ENCODE measurements at places on chromosomes 6 and 20.

- DNase-seq = no peak
Measured at GRCh38 chr6:167590193-167590592, 236.5 kb upstream of the AFDN start.

- DNase-seq = no peak
Measured at GRCh38 chr20:22503577-22503976, 80.8 kb downstream of the FOXA2 start.

GRCh38 chr6:79812195-79812594 is 135.2 kb downstream of the ELOVL4 start:
- DNase-seq = no peak

DNA sequence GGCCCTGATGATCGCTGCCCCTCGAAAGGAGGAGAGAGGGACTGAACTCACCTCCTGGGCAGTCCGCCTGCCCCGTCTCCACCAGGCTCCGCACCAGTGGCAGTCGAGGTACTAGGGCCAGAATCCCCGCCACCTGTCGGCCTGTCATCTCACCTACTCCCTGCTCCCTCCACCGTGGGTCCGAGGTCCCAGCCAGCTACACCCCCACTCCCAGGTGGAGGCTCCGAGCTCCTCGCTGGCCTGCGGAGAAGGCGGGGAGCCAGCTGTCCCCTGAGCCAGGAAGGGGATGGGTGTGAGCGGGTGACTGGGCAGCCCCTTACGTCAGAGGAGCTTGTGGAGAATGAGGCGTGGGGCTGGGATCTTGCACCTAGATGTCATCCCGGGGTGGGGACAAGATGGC is 1066.5 kb upstream of the MANEA start:
- DNase-seq = no peak

DNA sequence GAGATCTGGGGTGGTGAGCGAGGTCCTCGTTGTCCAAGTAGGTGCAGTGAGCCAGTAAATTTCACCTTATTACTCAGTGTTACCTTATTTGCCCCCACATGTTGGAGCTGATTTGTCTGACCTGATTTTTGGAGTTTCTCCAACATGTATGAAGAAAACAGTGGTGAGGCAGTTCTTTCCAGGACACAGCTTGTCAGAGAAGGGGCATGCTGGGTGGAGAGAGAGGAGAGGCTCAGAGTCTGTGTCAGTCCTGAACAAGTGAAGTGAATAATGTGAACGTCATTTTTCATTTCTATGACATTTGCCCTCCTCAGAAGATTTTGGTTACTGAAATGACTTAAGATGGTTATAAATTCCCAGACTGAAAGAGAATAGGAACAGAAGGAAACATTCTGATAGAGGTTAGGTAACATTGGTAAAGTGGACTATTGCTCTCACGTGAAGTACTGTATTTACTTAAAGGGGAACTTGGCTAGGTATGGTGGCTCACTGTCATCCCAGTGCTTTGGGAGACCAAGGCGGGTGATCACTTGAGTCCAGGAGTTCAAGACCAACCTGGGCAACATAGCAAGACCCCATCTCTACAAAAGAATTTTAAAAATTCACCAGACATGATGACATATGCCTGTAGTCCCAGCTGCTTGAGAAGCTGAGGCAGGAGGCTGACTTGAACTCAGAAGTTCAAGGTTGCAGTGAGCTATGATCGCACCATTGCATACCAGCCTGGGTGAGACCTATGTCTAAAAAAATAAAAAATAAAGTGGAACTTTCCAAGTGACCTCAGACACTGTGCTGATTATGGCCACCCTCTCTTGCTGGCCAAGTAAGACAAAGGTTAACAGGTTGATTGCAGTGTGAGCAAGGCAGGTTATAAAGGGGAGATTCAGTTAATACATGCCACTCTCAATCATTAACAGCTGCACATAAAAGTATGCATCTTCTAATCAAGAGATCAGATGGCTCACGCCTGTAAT is 184.3 kb downstream of the EDN1 start:
- DNase-seq = no peak

- no peak for DNase-seq
Measured at GRCh38 chr6:64238071-64238470, 602.5 kb downstream of the PHF3 start.

DNA sequence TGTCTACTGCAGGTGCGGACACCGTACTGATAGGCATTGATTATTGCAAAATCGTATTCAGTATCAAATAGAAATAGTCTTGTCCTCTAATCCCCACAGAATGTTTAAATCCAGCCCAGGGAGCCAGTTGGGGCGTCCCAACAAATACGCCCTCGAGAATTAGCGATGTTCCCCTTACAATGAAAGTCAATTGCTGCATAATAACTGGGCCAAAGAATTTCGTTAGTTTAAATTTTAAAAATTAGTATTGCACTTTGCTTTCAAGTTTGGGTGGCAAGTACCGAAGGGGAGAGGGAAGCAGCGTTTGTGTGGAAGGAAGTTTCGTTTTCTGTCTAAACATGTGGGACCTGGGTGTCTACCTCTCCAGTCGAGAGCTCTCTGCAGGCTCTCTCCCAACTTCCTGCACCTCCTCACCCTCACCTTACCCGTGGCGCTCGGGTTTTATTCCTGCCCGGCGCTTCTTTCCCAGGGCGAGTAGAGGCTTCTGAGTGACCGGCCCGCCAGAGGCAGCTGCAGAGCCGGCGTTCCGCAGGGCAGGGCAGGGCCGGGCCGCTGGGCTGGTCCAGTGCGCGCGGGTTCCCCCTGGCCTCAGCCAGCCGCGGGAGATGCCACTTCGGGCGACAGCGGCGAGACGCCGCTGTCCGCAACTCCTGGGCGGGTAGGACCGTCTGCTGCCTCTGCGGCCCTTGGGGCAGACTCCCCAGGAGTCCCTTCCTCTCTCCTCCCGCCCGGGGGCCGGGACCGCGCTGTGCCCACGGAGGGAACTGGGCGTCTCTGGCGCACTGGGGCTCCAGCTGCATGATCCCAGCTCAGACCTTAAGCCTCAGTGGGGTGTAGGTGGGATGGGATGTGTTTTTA is 862 bp upstream of the TFAP2C start:
- DNase-seq = no peak

- no peak for DNase-seq
Measured at GRCh38 chr6:166850677-166851076, 105.7 kb downstream of the RNASET2 start.

DNA sequence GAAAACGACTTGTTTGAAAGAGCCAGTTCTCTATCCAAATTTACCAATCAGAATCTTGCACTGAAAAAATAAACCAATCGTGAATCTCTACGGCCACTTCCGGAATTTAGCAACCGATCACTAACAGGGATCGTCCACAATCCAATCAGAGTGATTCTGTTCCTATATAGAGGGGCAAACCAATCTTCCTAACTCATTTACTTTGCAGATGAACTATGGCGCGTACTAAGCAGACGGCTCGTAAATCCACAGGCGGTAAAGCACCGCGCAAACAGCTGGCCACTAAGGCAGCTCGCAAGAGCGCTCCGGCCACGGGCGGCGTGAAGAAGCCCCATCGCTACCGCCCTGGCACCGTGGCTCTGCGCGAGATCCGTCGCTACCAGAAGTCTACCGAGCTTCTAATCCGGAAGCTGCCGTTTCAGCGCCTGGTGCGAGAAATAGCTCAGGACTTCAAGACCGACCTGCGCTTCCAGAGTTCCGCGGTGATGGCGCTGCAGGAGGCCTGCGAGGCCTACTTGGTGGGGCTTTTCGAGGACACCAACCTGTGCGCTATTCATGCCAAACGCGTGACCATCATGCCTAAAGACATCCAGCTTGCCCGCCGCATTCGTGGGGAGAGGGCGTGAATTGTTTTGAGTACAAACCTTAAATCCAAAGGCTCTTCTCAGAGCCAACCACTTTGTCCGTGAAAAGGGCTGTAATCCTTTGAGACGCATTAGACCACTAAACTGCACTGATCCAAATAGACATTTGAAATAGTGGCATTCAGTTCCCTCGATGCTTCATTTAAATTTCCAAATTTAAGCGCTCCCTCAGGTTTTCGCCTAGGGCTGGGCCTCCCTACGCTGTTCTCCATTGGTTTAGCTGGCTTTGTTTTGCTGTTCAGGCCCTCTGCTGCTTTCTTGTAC is 138.0 kb downstream of the HFE start:
- DNase-seq = peak; percentile 83

- DNase-seq = no peak
Measured at GRCh38 chr20:60941379-60941778, 310.7 kb upstream of the CDH4 start.

- no peak for DNase-seq
Measured at GRCh38 chr6:132902901-132903300, 88.5 kb downstream of the RPS12 start.

DNA sequence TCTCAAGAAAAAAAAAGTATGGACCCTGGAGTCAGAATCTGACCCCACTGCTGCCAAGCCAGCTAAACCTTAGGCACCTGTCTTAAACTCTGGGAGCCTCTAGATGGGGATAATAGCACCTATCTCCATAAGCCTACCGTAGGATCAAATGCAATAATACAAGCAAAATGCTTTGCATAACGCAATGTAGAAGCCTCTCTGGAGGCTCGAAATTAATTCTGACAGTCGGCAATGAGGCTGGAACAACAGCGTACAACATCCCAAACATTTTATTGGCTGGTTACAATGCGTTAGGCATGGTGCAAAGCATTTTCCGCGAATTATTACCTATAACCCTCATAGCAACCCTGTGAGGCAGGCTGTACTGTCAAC is 521 bp downstream of the CDK5RAP1 start:
- DNase-seq = no peak

- no peak for DNase-seq
Measured at GRCh38 chr20:7415427-7415826, 524.8 kb downstream of the HAO1 start.

- DNase-seq = peak; percentile 19
Measured at GRCh38 chr20:13865791-13866351, 81.0 kb downstream of the NDUFAF5 start.

GRCh38 chr6:110878751-110879522 is 4.4 kb downstream of the AMD1 start:
- DNase-seq = peak; percentile 6

DNA sequence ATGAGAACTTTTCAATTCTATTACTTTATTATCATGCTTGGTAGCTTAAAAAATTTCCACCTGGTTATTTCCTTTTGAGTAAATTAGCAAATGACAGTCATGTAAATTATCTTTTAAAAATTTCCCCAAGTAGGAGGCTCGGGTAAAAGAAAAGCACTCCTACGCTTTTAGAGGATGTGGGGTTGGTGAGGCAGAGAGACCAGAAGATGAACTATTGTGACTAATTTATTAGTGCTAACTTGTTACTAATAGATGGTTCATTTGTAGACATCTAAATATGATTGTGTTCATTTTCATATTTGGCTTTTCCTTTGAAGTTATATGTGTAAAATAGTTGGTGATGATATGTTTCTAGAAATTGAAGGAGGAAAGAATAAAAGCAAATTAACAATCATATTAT is 27.0 kb downstream of the ZNF292 start:
- no peak for DNase-seq

DNA sequence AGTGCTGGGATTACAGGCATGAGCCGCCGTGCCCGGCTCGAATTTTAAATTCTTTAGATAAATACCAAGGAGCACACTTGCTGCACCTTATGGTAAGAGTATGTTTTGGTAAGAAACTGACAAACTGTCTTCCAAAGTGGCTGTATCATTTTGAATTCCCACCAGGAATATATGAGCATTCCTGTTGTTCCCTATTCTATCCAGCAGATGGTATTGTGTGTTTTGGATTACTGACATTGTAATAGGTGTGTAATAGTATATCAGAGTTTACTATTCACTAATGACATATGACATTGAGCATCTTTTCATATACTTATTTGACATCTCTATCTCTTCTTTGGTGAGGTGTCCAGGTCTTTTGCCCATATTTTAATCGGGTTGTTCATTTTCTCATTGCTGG is 40.5 kb downstream of the TGM6 start:
- DNase-seq = peak; percentile 5

DNA sequence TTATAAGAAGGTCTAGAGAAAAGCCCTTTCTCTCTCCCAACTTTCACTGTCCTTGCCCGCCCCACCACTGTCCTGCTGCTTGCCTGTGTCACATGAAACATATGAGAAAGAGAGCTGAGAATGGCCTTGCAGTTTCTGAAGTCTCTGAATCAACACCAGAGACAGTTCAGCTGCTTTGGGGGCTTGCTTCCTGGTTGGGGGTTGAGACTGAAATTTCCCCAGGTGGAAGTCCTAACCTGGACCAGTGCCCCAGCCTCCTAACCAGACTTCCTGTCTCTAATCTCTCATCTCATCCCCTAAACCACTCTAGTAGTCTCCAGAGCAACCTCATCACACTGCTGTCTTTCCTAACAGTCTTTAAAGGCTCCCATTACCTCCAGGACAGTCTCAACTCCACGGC is 10.7 kb downstream of the TRAM2 start:
- no peak for DNase-seq

GRCh38 chr6:41204156-41204555 is 3.2 kb upstream of the TREML2 start:
- DNase-seq = no peak

- DNase-seq = no peak
Measured at GRCh38 chr6:15088904-15089568, 156.8 kb upstream of the JARID2 start.

GRCh38 chr6:27183060-27183832 is 64.3 kb upstream of the PRSS16 start:
- DNase-seq = no peak

- DNase-seq = no peak
Measured at GRCh38 chr6:73978330-73978729, 282.3 kb downstream of the CD109 start.

GRCh38 chr6:159397753-159398152 is 228.6 kb downstream of the FNDC1 start:
- DNase-seq = no peak

DNA sequence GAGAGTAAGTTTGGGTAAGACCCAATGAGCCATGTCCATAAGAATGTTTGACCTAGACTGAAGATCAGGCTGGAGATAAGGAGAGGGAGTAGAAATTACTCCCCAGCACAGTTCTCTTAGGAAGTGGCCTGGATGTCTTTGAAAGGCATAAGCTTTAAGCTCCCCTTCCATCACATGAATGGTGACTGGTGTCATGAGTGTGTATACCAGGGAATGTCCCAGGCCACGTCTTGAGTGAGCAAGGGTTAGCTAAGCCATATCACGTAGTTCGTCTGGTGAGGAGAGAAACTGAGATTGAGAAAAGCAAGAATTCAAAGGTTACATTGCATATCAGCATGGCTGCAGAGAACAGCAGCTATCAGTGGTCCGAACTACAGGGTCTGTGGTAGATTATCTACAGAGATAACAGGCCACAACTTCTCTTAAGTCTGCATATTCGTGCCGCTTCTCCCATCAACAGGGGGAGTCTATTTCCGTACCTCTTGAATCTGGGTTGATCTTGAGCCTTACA is 60.1 kb upstream of the BMP2 start:
- DNase-seq = no peak

DNA sequence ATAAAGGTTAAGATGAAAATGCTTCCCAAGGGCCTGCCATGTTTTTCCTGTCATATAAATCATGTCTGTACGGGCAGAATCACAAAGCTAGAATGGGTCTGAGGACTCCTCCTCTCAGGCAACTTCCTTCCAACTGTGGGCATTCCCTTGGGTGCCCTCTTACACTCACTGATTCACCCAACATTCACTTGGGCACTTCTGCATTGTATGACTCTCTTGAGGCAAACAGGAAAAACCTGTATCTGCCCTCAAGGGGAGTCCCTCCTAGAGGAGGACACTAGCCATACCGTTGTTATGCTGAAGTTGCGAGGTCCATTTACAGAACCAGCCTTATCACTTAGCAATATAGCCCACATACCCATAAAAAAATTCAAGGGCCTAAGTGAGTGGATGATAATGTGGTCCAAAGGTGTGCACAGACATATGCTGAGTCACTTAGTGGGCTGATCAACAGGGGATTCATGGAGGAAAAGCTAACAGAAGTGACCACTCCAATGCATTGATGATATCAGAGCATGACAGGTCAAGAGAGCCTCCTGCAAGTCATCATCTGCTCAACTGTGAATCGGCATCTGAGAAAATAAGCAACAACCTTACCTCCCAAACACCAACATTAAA is 131.1 kb downstream of the ATXN1 start:
- DNase-seq = no peak
